EL (cell line): ENCODE measurements at places on chromosomes 5 and 9.
A peak's percentile ranks its signal among the peaks of the same experiment; 100 is the strongest.

GRCh38 chr9:136484153-136485048 is 1.6 kb upstream of the SEC16A start:
- peak; percentile 23 for DNase-seq

DNA sequence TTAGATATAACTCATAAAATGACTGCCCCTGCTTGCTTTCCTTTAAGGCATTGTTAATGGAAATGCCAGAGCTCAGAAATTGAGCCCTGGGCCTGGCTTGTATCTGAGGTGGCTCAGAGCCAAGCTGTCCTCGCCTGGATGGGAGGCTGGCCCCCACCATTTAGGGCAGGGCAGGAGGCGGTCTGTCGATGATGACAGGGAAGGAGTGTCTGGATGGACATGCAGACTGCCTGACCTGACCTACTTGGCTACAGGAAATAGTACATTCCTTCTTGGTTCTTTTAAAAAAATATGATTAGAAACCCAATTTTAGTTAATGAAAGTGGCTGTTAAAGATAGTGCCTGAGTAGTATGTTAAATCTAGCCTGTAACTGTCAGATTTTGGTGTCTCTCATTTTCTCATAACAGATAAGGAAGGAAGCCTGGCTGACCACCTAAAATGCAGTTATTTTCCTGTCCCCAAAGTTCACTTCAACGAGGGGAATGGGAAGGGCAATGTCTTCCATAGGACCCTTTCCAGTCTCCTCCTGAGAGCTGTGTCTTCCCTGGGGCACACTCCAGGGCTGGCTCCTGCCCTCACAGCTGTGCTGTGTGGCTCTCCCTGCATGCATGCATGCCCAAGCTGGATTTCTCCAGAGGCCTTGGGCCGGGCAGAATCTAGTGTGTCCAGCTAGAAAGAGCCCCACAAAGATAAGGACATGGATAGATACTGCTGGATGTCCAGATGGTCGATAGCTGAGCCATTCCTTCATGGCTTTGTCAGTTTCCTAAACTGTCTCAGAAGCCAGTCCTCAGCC is 42.3 kb downstream of the MACROH2A1 start:
- DNase-seq: peak; percentile 75

DNA sequence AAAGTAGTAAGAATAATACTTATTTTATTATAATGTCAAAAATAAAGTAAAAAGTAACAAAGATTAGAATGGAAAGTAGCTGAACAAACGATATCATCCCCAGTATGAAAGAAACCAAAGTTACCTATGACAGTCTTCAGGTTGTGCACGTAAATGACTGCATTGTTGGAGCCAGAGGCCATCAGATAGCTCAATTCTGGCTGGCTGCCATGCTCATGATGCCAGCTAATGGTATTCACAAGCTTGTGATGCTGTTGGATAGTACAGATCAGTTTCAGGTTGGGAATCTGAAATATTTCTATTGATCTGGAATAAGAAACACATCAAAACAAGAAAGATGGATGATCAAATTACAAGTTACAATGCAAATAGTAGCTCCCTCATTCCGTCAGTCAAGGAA is 21.1 kb downstream of the GEMIN5 start:
- no peak for DNase-seq

DNA sequence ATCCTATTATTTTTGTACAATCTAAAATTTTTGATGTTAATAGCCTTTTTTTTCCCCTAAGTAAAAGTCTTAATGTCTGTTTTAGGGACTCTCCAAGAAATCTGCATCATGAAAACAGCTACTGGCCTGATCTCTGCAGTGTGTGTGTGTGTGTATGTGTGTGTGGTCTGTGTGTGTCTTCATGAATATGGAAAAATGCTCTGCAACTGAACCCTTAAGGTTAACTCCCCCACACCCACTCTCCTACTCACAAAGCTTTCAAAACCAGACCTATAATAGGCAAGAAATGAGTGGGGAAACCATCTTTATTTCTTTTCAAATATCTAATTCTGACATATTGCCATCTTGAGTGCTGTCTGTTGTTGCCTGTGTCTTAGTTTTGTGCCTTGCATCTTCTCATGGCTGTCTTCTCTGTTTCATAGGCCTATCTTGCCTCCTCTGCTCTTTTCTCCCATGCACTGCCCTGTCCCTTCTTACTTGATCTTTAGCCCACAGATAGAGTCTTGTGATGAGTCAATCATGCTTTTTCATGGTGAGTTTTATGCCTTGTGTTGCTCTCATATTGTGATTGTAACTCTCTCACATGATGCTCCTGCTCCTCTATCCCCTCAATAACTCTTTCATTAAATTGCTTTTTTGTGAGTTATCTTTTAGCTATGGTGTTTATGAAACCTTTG is 68.3 kb downstream of the CHSY3 start:
- DNase-seq: no peak

DNA sequence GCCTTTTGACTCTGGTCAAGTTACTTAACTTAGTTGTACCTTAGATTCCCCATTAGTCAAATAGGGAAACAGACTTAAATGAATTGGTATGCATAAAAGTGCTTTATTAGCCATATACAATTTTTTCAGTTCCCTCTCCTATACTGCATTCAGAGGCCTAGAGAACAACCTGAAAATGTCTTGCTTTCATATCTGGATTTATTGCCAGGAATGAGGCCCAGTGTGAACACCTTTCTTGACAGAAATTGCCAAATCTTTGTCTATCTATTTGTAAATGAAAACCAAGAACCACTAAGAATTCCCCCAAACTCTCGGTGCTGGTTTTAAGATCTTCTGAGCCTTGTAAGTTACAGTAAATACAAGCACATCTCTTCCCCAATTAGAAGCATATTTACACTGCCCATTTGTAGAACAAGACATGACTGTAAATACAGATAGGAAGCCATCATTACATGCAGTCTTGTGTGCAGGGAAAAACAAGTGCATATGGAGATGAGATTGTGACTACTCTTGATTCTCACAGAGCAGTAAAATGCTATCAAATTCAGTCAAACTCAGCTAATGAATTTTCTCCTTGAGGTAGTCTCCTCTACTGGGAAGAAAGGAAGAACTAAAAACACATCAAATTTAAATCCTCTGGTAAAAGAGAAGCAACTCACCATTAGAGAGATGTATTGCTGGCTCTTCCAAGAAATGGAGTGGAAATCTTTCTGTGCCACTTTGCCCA is 5.2 kb upstream of the FAM13B start:
- DNase-seq: no peak

DNA sequence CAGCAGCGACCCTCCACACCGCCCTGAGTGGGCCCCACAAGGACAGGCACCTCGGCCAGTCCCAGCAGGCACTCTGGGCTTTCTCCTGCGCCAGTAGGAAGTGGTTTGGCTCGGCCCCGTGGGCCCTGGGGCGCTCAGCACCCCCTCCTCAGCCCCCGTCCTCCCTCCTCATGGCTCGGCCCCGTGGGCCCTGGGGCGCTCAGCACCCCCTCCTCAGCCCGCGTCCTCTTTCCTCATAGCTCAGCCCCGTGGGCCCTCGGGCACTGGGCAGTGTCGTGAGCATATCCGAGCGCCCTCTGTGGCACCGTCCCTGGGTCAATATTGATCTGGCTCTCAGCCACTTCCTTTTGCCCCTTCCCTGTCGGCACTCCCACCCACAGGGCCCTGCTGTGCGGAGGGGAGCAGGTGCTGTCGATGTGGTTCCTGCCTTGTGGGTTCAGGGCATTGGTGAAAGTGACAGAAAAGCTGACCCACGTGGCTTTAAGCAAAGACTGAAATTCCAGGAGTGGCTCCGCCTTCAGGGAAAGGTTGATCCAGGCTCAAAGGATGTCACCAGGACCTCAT is 5.5 kb upstream of the SCGB3A1 start:
- DNase-seq: no peak

- no peak for DNase-seq
Observed at GRCh38 chr5:4083591-4084337, 488.1 kb downstream of the IRX1 start.

- peak; percentile 55 for DNase-seq
Observed at GRCh38 chr5:55220433-55221185, 6.5 kb downstream of the MCIDAS start.

GRCh38 chr9:96686638-96687335 is 31.7 kb upstream of the PRXL2C start:
- DNase-seq: peak; percentile 80

DNA sequence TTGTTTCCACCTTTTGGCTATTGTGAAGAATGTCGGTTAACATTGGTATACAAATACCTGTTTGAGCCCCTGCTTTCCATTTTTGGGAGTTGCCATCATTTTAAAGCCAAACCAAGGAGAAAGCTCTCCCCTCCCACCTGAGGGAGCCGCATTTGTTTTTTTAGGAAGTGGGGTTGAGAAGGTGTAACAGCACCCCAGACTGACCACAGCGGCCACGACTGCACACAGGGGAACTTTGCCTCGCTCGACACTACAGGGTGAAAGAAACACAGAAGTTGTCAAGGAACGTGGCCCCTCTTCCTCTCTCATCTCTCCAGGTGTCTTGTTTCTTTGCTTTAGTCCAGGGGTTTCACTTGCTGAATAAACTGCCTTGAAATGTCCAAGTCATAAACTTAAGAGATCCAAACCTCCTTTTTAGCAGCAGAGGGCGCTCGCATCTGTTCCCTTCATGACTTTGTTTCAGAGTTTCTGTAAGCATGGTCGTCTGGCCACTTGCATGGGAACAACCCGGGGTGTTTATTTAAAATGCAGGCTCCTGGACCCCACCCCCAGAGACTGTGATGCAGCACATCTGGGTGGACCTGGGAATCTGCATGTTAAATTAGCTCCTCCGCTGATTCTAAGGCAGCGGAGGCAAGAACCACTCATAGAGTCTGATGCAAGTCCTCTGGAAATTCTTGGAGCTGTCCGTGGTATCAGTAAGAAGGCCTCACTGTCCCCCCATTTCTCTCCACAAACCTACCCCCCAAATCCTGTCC is 2.1 kb upstream of the TTLL11 start:
- peak; percentile 62 for DNase-seq

DNA sequence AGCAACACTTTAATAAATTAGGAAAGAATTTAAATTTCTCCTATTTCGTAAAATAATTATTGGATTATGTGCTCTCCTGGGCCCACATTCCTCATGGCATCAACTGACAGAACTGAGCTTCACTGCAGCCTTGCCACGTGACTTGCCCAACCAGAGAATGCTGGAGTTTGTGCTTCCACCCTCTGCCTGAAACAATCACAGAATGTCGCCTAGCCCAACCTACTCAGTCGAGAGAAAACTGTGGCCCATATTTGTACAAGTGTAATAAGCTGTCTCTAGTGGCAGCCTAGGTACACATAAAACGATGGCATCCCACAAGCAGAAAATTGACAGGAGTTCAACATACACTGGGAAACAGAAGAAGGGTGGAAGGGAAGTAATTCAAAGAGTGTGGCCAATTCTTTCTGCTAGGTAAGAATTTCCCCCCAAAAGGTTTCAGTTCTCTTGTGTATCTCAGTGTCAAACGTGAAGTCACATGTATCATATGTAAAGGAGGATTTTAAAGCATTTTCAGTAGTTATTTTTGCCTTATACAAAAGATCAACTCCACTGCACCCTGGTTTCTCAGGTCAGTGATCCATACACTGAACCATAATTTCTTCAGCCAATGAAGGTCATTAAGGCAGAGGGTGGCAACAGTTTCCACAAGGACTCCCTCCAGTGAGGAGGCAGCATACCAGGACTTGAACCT is 41.7 kb downstream of the ZNF608 start:
- DNase-seq: no peak

GRCh38 chr5:125700380-125700861 is 722.8 kb upstream of the GRAMD2B start:
- DNase-seq: no peak

DNA sequence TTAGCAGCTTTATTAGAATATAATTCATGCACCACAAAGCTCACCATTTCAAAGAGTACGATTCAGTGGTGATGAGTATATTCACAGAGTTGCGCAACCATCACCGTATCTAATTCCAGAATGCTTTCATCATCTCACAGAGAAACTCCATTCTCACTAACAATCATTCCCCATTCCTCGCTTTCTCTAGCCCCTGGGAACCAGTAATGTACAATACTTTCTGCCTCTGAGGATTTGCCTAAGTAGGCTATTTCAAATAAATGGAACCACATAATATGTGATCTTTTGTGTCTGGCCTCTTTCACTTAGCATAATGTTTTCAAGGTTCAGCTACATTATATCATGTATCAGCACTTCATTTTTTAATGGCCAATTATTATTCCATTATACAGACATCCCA is 145.1 kb upstream of the ADAMTS16 start:
- DNase-seq: peak; percentile 75

DNA sequence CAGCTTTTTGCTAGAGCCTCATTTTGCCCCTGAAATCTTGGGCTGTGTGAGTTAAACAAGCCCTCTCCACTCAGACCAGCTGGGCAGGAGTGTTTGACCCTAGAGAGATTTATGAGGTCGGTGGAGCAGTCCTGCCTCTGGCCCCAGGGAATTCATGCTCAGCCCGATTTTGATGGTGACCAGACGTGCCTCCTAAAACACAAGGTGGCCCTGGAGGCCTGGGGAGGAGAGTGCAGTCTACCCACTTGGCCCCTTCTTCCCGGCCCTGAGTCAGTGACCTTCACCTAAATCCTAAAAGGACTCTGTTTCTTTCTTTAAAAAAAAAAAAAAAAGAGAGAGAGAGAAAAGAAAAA is 86.6 kb upstream of the SAP30L start:
- no peak for DNase-seq

- peak; percentile 53 for DNase-seq
Observed at GRCh38 chr9:95506428-95506677, 10.4 kb downstream of the PTCH1 start.

DNA sequence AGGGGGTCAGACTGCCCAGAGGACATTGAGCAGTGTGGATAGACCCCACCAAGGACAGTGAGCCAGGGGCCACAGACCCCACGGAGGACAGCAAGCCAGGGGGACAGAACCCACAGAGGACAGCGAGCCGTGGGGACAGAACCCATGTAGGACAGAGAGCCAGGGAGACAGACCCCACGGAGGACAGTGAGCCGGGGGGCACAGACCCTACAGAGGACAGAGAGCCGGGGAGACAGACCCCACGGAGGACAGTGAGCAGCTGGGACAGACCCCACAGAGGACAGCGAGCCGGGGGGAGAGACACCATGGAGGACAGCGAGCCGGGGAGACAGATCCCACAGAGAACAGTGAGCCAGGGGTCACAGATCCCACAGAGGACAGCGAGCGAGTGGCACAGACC is 3.4 kb upstream of the ZDHHC11 start:
- no peak for DNase-seq

DNA sequence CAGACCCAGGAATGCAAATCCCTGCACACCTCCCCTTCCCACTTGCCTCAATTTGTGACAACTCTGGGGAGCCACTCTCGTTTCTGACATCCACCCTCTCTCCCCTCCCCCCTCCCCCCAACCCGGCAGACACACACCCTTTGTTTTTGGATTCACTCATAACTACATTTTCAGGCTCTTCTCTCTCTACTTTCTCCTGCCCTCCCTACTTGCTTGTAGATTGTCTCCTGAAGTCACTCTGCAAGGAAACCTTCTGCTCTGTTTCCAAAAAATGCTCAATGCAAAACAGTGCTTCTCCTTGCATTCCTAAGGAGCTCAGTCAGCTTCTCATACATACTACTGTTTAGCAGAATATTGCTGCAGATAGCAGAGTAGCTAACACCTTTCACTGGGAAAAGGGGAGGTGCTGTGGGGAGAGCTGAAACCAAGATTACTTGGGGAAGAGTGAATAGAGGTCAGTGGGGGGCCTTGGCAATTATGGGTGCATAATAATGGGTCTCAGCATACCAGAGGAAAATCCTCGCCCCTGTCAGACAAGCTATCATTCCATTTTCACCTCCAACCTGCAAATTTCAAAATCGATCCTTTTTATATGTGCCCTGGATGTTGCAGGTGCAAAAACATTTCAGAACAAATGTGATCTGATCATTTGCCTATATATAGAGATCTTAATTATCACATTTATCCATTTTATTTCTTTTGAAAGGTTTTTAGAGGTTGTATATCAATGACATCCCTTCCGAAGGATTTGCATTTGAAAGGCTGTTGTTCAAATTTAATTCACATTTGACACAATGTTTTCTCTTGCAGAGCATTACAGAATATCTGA is 1860.7 kb upstream of the WWC1 start:
- no peak for DNase-seq
